ENCODE measurements at places on chromosomes 3 and 15. TPM values are rescaled to one million over a fixed set of nuclear protein-coding genes. Genes with fewer than 3 reads are reported as not detected.

The CCR1 gene
- polyA plus RNA-seq, result 0.12 TPM

The CRYGS gene
- polyA plus RNA-seq, result not detected

The CTXN2 gene
- not detected for polyA plus RNA-seq

The MAP1A gene
- 0.29 TPM for polyA plus RNA-seq

The CHRNA7 gene
- not detected for polyA plus RNA-seq

The LRRIQ4 gene
- polyA plus RNA-seq, result not detected

The TJP1 gene
- not detected for polyA plus RNA-seq

The KNG1 gene
- polyA plus RNA-seq, result not detected

The RTP4 gene
- 8.6 TPM for polyA plus RNA-seq

The SATB1 gene
- polyA plus RNA-seq, result 68.6 TPM

The CHD2 gene
- polyA plus RNA-seq, result 69.8 TPM

The REC114 gene
- not detected for polyA plus RNA-seq

The SEC22C gene
- polyA plus RNA-seq, result 31.4 TPM

The MCF2L2 gene
- polyA plus RNA-seq, result not detected

The ATP2C1 gene
- polyA plus RNA-seq, result 14.7 TPM

The HES1 gene
- polyA plus RNA-seq, result 14.3 TPM

The THBS1 gene
- 0.88 TPM for polyA plus RNA-seq

The SAMD7 gene
- 0.11 TPM for polyA plus RNA-seq

The BNC1 gene
- polyA plus RNA-seq, result not detected

The MRPS25 gene
- polyA plus RNA-seq, result 13.8 TPM

The CCR4 gene
- polyA plus RNA-seq, result 0.27 TPM

The ELL3 gene
- 23.1 TPM for polyA plus RNA-seq

The PIGZ gene
- 2.5 TPM for polyA plus RNA-seq

All from naive B cell (primary cell).